ENCODE measurements at places on chromosomes 2 and 18.

- DNase-seq, result no peak
These were observed at the start of gene PXDN for GRCh38 chr2:1744446-1745170. PXDN (minus strand) TSS chr2:1744515; CDS start chr2:1744455, 60 bp downstream.

GRCh38 chr2:45067859-45068570, 58.8 kb upstream of the SIX2 start:
- no peak for DNase-seq

DNA sequence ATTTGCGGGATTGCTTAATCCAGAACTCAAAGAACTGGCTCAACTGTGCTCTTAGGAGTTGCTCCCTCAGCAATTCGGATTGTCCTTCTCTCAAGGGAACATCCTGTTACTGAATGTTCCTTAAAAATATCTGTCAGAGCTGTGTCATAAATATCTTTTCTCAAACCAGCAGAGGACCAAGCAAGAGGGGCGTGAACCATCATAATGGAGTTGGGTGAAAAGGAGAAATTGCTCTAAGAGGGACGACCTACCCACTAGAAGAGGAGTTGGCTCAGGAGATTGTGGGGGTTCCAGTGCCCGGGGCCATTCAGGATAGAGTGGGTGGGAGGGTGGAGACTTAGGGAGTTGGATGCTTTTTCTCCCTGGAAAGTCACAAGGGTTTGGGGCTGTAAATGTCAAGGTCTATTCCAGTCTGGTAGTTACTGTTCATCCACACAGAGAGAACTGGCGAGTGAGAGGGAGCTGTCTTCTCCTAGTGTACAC, 59.5 kb downstream of the MERTK start:
- DNase-seq, result no peak

GRCh38 chr2:163086940-163087339, 248.4 kb upstream of the KCNH7 start:
- DNase-seq, result no peak

- no peak for DNase-seq
These were observed 78.1 kb upstream of the KIF5C start for GRCh38 chr2:148796735-148797512.

- no peak for DNase-seq
These were observed 160.4 kb downstream of the KLHL29 start for GRCh38 chr2:23545396-23545795.

DNA sequence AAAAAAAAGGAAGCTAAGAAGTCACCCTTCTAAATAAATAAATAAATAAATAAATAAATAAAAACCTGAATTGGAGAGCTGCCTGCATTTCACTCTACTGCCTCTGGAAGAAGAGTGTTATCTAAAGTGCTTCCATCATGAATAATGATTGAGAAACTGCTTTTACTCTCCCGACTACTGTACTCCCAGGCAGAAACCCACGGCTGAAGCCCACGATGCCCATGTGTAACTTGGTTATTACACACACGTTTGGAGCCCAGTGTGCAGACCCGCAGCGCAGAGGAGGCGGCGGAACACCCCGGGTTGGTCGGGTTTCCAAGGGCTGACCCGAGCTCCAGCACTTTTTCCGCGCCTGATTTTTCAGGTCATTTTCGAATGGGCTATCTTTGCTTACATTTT, 697 bp upstream of the SPATS2L start:
- no peak for DNase-seq
